ENCODE measurements at places on chromosomes 7 and 10.

DNA sequence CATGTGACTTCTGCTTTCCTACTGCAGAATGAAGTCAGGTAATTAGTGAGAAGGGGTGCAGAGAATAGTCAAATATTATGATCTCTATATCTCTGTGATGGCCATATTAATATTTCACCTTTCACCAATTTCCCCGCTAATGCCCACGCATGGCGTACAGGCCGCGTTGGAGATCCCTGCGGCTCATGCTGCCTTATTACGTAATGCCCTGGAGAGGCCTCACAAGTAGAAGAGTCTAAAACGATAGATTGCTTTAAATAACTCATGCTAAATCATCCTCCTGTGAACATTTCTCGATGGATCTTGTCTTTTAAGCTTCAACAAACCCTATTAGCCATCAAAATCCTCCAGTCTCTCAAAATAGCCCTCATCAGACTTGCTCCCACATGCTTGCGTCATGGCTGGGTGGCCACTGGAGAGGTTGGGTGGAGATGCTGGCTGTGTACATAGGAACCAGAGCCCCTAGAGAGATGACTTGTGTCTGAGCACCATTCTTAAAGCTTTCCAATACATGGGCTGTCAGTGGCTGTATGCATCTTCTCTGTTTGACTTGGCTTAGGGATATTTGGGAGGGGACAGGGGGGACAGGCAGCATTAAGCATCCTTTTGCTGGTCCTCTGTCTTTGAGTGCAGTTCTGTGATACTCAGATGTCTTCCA lies 79.5 kb upstream of the INSYN2A start:
- no peak for DNase-seq

GRCh38 chr7:2894118-2894940 lies 50.2 kb upstream of the GNA12 start:
- DNase-seq = no peak

- no peak for DNase-seq
Measured at GRCh38 chr7:30274641-30275040, 9.8 kb upstream of the ZNRF2 start.

DNA sequence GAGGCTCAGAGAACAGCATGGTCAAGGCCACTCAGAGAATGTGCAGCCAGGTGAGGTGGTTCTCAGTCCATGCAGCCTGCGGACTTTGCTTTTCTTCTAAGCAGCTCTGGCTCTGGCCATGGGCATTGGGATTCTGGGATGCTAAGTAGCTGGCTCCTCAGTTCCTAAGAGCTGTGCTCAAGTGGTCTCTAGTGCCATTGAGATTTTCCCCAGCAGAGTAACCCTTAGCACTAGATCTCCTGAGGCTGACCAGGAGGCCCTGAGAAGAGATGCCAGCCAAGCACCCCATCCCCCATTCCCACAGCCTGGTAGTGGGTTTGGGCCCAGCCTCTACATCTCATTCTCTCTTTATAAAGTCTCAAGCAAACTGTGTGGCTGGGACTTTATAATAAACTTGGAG lies 77.1 kb downstream of the KCNMA1 start:
- no peak for DNase-seq
